ENCODE measurements at places on chromosomes 5 and 9. TPM values are rescaled to one million over a fixed set of nuclear protein-coding genes. Genes with fewer than 3 reads are reported as not detected.
A peak's percentile ranks its signal among the peaks of the same experiment; 100 is the strongest.

The MCC gene
- total RNA-seq, result not detected

The PSMD5 gene
- total RNA-seq, result 68.1 TPM

The CDC23 gene
- 60.7 TPM for total RNA-seq

The PTPN3 gene
- total RNA-seq, result 12.4 TPM

The ISL1 gene
- 0.88 TPM for total RNA-seq

The EIF4EBP3 gene
- 7.6 TPM for total RNA-seq

The CREBRF gene
- total RNA-seq, result 12.6 TPM

The IFNA21 gene
- not detected for total RNA-seq

The STPG3 gene
- not detected for total RNA-seq

GRCh38 chr9:27722866-27723265 lies 149.6 kb upstream of the C9orf72 start:
- DNase-seq, result no peak

GRCh38 chr5:118397236-118397635 lies 591.1 kb downstream of the DTWD2 start:
- DNase-seq, result no peak

GRCh38 chr9:96500696-96501632 lies 51.0 kb downstream of the HABP4 start:
- no peak for DNase-seq

DNA sequence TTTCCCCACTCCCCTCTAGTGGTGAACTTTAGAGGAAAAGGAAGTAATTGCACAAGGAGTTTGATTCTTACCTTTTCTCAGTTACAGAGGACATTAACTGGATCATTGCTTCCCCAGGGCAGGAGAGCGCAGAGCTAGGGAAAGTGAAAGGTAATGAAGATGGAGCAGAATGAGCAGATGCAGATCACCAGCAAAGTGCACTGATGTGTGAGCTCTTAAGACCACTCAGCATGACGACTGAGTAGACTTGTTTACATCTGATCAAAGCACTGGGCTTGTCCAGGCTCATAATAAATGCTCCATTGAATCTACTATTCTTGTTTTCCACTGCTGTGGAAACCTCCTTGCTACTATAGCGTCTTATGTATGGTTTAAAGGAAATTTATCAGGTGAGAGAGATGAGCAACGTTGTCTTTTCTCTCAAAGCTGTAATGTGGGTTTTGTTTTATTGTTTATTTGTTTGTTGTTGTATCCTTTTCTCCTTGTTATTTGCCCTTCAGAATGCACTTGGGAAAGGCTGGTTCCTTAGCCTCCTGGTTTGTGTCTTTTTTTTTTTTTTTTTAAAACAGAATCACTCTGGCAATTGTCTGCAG lies 25.3 kb downstream of the SLC22A5 start:
- no peak for DNase-seq

DNA sequence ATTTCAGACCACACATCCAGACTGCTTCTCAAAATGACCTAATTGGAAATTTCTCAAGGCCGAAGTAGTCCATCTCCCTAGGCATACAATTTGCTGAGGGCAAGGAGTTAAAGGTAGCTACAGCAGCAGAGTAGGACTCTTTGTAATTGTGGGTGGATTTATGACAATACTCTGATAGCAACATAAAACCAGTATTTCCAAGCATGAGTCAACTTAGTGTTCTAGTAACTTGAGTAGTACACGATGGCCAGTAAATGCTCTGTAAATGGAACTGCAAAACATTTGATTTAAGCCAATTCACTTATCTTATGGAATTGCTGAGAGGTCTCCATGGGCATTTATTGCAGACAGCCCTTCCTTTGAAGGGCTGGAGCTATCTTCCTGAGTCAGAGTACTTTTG lies 352.2 kb downstream of the PLK2 start:
- DNase-seq, result no peak

DNA sequence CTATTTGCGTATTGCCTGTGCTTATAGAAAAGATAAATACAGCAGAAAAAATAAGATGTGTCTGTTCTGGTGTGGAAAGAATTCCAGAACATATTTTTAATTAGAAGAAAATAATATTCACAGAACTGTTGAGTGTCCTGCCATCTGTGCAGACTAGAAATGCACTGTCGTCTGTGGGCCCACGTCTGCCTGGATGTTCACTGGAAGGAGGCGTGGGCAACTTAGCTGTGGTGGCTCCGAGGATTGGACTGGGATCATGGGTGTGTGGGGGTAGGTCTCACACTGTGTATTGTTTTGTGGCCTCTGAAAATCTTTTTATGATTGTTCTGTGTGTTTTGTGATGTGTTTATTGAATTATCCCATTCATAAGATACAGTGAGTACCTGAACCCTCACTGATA lies 126.0 kb upstream of the CACNA1B start:
- no peak for DNase-seq

GRCh38 chr9:1386420-1386819 lies 336.3 kb downstream of the DMRT2 start:
- DNase-seq, result no peak

GRCh38 chr9:134413890-134414623 lies 87.8 kb downstream of the RXRA start:
- no peak for DNase-seq

DNA sequence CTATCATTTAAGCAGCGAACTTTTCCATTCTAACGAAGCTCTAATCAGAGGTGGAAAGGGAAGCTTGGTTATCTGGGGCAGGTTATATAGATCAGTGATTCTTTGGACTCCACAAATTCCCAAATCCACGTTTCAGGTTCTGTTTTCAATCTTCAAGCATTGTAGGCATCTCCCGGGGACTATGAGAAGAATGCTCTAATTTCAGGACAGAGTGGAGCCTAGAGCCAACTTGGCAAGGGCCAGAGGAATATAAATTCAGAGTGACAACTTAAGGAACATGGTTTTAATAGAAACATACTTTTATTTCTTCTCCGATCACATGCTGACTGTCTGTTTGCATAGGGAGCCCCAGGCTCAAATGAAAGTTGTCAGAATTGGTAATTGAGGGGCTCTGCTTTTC lies 514.0 kb upstream of the KLF4 start:
- no peak for DNase-seq

DNA sequence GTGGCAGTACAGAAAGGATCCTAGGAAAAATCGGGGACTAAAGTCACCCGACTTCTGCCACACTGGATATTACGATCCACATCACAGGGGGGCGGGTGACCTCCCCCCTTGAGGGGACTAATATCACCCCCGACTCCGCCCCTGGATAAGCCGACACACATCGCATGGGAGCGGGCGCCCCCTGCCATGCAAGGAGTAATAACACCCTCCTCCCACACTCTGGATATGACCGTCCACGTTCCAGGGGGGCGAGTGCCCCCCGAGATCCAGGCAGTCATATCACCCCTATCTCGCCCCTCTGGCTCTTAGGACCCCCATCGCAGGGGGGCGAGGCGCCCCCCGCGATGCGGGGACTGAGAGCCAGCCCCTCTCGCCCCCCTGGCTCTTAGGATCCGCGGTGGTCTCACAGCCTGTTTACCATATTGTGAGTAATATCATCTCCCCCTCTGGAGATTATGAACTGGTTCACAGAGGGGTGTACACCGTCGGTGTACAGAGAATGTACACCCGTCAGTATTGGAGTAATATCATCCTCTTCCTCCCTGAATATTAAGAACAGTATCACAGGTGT lies 423.0 kb downstream of the DIRAS2 start:
- no peak for DNase-seq

GRCh38 chr5:129820-130219 lies 37.9 kb downstream of the PLEKHG4B start:
- no peak for DNase-seq

DNA sequence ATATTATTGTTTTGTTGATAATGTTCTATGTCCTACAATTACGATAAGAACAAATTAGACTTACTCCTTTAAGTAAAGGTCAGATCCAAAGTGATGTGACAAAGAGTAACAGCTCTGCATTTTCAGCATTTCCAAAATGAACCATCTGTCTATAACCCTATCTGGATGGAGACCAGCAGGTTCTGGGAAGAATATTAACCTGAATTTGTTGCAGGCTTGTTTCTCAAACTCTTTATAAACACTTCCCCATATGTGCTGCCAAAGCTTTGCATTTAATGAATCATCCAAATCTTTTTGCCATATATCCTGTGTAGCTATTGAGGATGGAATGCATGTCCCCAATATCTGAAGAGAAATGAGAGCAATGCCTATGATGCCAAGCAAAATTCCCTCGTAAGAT lies 198.9 kb upstream of the SLC27A6 start:
- no peak for DNase-seq

GRCh38 chr5:135741040-135741439 lies 93.4 kb upstream of the SLC25A48 start:
- DNase-seq, result no peak

DNA sequence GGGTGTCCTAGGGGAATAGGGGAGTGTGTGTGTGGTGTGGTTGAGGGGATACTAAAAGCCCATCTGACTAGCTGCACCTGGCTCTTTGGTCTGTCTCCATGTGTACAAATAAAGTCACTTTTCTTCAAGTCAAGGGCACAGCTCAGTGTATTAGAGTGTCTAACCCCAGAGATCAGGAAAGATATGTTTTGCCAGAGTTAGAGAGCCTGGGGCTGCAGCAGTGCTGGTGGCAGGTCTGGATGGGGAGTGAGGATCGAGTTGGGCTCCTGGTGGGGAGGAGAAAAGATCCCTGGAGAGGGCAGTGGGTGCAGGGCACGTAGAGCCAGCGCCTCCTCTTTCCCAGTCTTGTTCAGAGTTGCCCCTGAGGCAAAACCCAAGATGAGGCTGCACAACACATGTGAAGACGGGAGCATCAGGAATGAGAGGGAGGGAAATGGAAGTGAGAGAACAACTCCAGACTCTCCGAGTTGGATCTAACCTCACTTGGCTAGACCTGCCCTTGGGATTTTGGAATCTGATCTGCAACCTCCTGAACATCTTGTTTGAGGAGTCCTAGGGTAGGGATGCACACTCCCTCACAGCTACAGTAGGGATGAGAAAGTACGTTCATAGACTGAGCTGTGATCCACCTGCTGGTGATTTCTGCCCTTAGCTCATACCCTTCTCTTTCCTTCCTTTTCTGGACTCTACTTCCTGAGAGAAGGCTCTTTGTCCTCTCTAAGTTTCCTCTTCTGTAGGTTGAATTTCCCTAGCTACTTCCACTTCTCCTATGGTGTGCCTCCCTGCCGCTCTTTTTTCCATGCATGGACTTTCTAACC lies 309.9 kb downstream of the ZSWIM6 start:
- DNase-seq, result no peak

DNA sequence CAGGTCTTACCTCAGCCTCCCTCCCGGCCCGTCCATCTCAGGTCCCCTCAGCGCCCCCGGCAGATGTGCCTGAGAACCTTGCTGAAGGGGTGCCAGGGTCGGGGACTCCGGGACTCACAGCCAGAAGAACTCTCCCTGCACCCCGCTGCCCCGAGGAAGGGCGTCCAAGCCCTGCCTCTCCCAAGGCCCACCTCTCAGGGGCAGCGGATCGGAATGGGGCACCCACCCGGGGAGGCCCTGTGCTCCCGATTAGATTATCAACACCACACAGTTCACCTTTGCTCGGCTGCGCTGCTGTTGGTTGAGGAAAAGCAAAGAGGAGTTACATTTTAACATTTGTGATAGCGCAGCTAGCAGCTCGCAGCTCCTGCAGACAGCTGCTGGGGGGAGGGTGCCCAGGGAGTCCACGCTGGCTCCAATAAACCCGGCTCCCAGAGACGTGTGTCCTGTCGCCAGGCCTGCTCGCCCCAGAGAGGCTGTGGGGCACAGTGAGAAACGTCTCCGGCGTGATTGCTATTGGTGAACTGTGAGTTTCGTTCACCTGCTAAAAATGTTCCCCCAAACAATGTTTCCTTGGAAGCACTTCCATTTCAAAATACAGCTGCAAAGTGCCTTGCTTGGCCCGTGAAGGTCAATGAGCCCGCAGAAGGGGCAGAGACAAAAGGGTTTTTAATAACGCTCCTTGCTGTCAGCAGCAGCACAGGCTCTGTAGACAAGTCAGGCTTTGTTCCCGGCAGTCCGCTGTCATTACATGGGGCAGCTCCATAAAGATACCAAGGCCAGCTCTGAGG lies 18.6 kb upstream of the SLC6A19 start:
- DNase-seq, result peak; percentile 75

DNA sequence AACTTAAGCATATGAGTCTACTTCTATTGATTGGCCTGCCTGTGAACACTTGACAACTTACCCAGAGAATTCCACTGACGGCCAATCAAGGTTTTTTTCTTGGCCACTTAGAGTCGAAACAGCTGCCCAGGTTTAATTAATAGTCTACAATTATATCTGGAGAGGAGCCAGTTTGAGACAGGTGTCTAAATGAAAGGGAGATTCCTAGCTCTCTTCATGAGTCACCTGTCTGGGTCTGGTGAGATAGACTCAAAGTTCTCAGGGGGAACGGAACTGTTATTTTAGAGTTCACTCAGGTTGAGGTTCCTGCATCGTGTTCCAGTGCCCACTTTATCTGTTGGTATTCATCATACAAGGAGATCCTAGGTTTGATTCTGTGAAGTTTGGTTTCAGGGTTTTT lies 111.0 kb downstream of the CD180 start:
- DNase-seq, result no peak

DNA sequence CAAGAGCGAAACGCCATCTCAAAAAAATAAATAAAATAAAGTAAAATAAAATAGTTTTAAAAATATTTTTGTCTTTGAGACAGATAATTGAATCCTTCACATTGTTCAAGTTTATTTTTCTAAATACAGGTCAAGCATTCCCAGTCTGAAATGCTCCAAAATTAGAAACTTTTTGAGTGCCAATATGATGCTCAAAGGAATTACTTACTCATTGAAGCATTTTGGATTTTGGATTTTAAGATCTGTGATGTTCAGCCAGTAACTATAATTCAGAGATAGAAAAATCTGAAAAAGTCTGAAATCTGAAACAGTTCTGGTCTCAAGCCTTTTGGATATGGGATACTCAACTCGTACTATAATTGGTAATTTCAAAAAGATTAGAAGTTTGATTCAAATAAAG lies 39.8 kb downstream of the RBM27 start:
- DNase-seq, result no peak

DNA sequence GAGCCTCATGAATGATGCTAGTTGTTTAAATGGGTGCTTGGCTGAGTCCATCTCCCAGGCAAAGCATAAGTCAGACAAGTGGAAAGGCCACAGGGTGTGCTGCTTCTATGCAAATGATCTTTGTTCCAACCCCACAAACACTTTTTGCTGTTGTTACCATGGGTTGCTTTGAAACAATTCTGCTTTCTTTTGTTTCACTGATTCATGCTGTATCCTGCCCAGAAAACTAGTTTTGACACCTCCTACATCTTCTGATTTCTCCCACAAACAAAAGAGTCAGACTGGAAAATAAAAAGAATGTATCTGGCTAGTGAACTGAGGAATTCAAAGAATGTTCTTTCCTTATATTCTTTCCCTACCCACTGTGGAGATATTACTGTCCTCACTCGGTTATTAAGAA lies 298.6 kb downstream of the DIRAS2 start:
- no peak for DNase-seq

DNA sequence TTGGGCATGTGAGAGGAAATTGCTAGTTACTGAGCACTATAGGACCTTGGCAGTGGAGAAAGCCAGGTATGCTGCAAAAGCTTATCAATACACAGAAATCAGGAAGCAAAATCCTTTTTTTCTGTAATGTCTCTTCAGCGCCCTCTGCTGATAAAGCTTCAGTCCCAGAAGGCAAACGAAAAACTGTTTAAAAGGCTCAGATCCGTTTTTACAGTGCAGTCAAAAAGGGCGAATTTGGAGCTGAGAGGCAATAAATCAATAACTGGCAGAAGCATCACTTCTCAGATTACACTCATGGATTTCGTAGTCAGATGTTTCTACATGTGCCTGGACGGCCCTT lies 1.1 kb upstream of the MAN2A1 start:
- DNase-seq, result peak; percentile 63

GRCh38 chr9:5873439-5873838 lies 17.2 kb upstream of the MLANA start:
- DNase-seq, result no peak

All from Caco-2 (cell line).